ENCODE measurements at places on chromosomes 11 and 22. TPM values are rescaled to one million over a fixed set of nuclear protein-coding genes. Genes with fewer than 3 reads are reported as not detected.

DNA sequence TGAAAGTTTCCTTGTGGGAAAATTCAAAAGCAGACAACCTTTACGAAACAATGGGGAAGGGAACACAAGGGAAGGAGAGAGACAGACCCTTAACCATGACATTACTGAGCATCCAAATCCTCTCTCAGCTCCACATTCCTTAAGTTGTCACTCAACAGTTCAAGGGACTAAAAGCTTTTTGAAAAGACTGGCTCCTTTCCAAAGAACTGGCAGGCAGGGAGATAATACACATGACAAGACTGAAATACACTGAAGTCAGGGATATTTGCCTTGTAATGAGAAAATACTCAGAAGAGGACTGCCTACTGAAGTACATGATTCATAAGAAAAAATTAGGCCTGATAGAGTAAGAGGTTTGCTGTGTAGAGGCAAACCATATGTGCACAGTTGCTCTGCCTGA lies 69.1 kb downstream of the SMCO4 start:
- no peak for DNase-seq

GRCh38 chr11:124915541-124916369 lies 3.3 kb upstream of the HEPN1 start:
- no peak for DNase-seq

NELL1 gene
- total RNA-seq, result not detected

APOL1 gene
- 27.5 TPM for total RNA-seq

GRCh38 chr11:35615921-35616900 lies 2.0 kb upstream of the FJX1 start:
- DNase-seq, result peak; percentile 36

ZFTA gene
- 1.4 TPM for total RNA-seq

DNA sequence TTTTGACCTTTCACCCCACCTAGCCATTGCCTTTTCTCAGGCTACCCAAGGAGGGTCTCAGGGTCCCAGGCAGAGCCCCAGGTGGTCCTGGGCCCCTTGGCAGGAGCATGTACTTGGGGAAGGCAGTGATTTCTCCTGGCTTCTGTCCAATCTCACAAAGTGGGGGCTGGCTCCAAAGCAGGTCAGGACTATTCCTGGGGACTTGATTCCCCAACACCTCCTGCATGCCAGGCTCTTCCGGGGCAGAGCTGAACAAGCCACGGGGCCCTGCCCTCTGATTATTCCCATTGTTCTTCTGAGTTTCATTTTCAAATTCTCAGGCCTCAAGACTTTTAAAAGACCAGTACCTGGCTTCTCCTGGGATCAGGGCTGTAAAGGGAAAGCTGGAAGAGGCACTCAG lies 1.5 kb upstream of the TCF20 start:
- DNase-seq, result no peak

SHANK2 gene
- total RNA-seq, result not detected

DNA sequence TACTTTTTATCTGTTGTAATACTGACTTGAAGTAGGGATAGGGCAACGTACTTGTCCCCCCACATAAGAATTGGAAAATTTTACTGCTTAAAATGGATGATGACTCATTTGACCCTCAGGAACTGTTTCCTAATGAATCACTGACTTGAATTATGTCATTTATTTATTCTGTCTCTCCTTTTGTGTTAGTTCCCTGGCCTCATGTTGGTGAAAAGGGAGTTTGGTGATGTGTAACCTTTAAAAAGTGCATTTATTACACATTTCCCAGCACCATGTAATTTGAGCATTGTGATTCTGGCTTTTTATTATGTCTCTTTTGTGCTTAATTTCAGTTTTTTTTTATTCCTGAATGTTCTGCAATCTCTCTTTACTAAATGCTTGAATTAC lies 20.3 kb upstream of the PGM2L1 start:
- DNase-seq, result no peak

ROBO3 gene
- 18.1 TPM for total RNA-seq

DNA sequence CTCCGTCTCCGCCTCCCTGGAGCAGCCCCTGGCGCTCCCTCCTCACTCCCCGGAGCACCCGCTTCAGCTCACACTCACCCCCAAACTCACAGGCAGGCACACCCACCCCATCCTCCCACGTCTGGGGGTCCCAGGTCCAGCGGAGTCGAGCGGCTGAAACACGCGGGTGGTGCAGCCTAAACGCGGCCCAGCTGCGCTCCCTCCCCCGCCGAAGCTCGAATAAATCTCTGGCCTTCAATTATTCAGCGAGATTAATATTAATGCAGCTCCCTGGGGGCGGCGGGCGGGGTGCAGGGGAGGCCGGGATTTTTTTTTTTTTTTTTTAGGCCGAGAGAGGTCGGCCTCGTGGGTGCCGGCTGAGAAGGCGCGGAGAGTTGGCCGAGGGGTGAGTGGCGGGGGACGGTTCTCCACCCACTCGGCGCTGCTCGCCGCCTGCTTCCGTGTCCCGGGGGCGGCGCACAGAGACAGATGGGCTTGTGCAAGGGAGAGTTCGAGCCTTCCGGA lies 524 bp upstream of the SLC1A2 start:
- DNase-seq, result no peak

PDGFD gene
- total RNA-seq, result not detected

SLCO2B1 gene
- total RNA-seq, result 2.8 TPM

SHANK3 gene
- total RNA-seq, result not detected

WNT7B gene
- not detected for total RNA-seq

- no peak for DNase-seq
Measured at GRCh38 chr22:29148036-29148435, 57.7 kb upstream of the EMID1 start.

Data from CD4-positive, alpha-beta memory T cell (primary cell).